Activated CD8-positive, alpha-beta T cell treated with anti-CD3 and anti-CD28 coated beads, Interleukin-2, amount 10 ng/mL, durations not matched to agents 7 days and 5 days (primary cell): ENCODE measurements at places on chromosomes 7 and 10. TPM values are rescaled to one million over a fixed set of nuclear protein-coding genes. Genes with fewer than 3 reads are reported as not detected.

GRCh38 chr10:29811751-29812427 lies 177.1 kb upstream of the SVIL start:
- DNase-seq = peak; percentile 30

GRCh38 chr7:33829536-33829935 lies 75.8 kb upstream of the BMPER start:
- DNase-seq = no peak

The ATOH7 gene
- total RNA-seq = not detected

GRCh38 chr7:138945821-138946220 lies 35.4 kb downstream of the KIAA1549 start:
- DNase-seq = no peak

The AGAP5 gene
- total RNA-seq = 9.3 TPM

DNA sequence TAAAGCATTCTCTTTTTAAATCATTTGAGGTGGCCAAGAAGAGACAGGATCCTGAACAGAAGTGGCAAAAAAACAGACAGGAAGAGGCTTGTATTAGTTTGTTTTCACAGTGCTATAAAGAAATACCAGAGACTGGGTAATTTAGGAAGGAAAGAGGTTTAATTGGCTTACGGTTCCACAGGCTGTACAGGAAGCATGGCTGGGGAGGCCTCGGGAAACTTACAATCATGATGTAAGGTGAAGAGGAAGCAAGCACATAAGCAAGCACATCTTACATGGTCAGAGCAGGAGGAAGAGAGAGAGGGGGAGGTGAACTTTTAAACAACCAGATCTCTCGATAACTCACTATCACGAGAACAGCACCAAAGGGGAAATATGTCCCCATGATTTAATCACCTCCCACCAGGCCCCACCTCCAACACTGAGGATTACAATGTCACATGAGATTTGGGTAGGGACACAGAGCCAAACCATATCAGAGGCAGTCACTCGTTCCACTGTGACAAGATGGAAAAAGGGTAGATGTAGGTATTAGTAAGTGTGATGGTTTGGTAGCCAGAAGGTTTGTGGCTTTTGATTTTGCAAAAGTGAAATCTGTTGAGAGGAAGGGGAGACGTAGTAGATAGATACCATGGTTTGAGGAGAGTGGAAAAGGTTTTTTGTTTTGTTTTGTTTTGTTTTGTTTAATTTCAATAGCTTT lies 5.1 kb downstream of the MSRB2 start:
- no peak for DNase-seq

The NKX1-2 gene
- not detected for total RNA-seq

DNA sequence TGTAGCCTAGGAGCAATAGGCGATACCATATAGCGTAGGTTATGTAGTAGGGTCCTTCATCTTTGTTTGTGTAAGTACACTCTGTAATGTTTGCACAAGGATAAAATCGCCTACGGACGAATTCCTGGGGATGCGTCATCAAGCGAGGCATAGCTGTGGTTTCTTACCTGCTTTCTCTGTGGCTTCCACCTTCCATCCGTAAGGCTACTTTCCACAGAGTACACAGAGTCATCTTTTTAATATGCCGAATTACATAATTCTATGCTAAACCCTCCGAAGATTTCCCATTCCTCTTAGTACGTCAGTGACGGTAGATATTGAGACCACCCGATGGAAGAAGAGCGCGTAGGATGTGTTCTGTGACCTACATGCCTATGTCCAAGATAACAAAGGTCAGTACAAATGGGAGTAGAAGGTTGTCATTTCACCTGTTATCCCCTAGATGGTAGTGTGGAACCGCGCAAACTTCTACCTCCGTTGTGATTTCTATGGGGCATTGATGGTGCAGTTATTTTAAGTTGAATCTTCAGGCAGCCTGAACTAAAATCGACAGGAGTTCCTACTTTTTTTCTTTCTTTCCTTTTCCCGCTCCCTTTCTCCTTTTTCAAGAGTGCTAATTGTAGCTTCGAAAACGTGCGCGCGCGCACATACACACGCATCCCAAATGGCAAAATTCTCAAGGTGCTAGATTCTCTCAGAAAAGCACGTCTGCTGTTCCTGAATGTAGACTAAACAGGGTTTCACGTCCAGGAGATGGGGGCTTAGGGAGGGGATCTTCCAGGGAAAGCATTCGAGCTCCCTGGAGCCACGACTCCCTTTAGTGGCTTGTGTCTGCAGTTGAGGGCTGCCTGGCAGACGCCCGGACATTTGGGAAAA lies 111.7 kb upstream of the MBL2 start:
- peak; percentile 23 for DNase-seq

DNA sequence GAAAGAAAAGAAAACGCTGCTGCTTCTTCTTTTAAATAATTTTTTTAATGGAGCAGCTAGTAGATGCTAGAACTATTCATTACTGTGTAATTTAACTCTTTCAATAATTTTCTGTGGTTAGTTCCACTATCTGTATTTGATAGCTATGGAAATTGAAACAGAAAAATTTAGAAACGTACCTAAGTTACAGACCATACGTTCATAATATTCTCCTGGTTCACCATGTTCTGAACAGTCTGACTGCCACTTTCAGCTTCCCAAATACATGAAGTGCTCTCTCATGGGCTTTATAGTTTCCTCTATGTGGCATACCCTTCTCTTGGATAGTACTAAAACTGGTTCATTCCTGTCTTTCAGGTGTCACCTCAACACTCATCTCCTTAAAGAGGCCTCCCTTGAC lies 508.0 kb downstream of the MDFIC start:
- DNase-seq = no peak

GRCh38 chr7:134368851-134369544 lies 52.3 kb upstream of the SLC35B4 start:
- DNase-seq = no peak

DNA sequence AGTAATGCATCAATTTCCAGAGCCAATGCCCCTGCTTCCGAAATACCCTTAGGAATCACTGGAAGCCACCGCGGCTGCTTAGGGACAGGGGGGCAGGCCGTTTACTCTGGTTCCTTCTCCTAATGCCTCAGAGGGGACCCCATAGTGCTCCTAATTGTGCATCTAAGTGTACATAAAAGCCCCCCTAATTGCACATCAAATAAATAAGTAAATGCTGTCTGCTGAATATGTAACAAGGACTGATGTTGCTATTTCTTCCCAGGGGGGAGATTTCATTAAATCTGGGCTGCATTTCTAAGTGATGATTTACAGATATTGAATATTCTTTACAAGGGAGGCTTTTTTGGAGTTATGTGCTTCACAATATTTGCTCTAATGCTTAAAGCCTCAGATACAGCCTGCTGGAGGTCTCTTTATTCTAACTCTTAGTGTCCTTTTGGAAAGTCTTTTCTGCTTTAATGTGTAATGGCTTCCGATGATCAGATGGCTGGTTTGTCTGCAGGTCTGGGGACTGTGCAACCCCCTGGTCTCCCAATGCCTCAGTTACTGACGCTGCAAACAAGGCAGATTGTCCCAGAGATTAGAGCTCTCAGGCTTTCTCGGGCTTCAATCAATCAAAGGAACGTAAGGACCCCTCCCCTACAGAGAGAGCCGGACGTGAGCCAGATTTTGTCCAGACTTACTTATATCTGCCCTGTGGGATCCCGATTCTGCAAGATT lies 143.0 kb downstream of the PRPF18 start:
- no peak for DNase-seq

- peak; percentile 37 for DNase-seq
Measured at GRCh38 chr10:30384701-30385201, 35.7 kb upstream of the MTPAP start.

DNA sequence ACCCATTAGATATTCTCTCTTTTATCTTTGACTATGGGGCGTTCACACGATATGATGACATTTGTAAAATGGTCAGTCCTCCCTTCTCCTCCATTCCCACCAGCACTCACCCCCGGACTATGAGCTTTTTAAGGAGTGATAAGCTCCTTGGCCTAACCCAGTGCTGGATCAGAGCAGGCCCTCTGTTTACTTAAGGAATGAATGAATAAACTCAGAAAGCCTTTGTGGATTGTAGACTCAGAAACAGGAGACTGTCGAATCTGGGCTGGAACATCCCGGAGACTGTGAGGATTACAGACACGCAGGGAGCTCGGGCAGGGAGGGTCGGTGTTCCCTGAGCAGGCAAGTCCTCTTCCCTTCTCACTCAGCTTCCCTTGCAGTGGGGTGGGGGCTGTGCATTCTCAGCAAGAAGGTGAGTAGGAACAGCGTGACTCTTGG lies 6.8 kb upstream of the ZCCHC24 start:
- DNase-seq = no peak

- no peak for DNase-seq
Measured at GRCh38 chr7:98205162-98205845, 5.9 kb upstream of the BHLHA15 start.

DNA sequence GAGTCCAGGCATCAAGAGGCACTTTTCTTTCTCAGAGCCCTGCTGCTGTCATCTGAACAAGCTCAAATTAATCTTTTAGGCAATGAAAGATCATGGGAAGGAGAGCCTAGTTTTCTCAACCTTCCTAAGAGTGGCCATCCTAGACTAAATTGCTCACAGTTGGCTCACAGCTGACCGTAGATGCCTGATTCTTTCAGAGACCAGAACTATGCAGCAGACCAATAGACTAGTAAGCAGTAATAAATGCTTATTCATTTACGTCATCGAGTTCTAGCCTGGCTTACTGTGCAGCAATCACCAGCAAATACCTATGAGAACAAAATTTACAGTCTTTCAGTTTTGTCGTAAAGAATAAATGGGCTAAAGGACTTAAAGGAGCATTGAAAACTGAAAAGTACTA lies 602.9 kb upstream of the GHITM start:
- no peak for DNase-seq

DNA sequence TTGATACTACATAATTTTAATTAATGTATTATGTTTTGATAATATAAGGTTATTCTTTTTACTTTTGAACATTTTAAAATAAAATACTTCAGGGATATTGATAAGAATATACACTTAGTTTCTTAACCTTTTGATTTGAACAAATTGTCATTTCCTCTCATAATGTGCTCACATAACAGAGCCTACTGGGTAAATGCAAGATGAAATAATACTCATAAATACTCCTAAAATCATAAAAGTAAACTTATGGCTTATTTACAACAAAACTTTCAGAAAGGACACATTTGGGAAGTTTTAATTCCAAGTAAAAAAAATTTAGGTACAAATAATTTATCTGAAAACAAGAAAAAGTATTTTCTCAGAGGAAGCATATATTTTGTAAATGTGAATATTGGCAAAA lies 101.6 kb upstream of the ABCB5 start:
- DNase-seq = no peak
